ENCODE measurements at places on chromosomes 2 and 18. TPM values are rescaled to one million over a fixed set of nuclear protein-coding genes. Genes with fewer than 3 reads are reported as not detected.

DNA sequence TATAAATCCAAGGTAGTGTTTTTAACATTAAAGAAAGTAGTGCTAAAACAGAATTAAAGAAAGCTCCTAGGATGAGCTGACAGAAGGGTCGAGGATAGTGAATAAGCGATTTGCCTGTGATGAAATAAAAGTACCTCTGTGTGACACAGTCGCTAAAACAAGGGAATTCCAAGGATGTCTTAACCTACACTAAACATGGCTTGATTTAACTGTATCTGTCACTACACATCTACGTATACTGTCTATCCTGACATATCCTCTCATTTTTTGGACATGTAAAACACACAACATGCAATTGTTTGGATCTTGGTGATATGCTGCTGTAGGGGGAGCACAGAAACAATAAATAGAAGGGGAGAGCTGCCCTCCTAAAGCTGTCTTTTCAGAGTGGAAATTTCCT lies 580.8 kb upstream of the SLC8A1 start:
- no peaks in the 10 kb centered on the region for H3K4me1 ChIP-seq
- peak; percentile 14 for DNase-seq
- no peak overlapping the region for H3K27ac ChIP-seq
- no peaks in the 10 kb centered on the region for H3K27me3 ChIP-seq
- no peak overlapping the region for H3K4me3 ChIP-seq

- H3K4me1 ChIP-seq: no peaks in the 10 kb centered on the region
- no peak overlapping the region for H3K4me3 ChIP-seq
- H3K27me3 ChIP-seq: no peaks in the 10 kb centered on the region
- no peak overlapping the region for H3K27ac ChIP-seq
- peak; percentile 15 for DNase-seq
Observed at GRCh38 chr18:62802523-62802922, 87.2 kb downstream of the PHLPP1 start.

DNA sequence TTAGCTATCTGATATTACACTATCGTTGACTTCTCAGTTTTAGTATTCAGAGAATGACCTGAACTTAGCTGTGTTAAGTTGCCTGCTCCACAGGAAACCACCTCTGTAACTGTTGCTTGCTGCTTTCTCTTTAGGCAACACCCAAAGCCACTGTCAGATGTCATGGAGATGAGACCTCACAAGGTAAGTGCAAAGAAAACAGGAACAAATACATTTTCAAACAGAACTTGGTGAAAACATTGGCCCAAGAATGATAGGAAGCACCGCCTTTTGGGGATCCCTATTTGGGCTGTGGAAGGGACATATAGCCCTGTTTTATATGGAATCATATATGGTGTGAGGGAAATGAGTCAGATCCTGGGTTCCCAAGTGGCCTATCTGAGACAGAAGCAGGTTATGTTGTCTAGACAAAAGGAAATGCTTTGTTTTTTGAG lies 143.4 kb downstream of the UBE2E3 start:
- peak; percentile 7 for DNase-seq
- H3K4me1 ChIP-seq: no peaks in the 10 kb centered on the region
- no peak overlapping the region for H3K27ac ChIP-seq
- H3K36me3 ChIP-seq: no peaks in the 10 kb centered on the region

GRCh38 chr2:67917332-67918054 lies 145.3 kb downstream of the C1D start:
- H3K4me1 ChIP-seq: no peaks in the 10 kb centered on the region
- no peak for DNase-seq
- H3K36me3 ChIP-seq: no peaks in the 10 kb centered on the region
- H3K4me3 ChIP-seq: no peak overlapping the region
- peaks cover 3% of the 10 kb centered on the region for H3K27me3 ChIP-seq
- H3K27ac ChIP-seq: no peak overlapping the region

GRCh38 chr2:14125624-14126293 lies 506.8 kb upstream of the LRATD1 start:
- H3K4me1 ChIP-seq: no peaks in the 10 kb centered on the region
- H3K4me3 ChIP-seq: no peak overlapping the region
- peak; percentile 89 for DNase-seq

DNA sequence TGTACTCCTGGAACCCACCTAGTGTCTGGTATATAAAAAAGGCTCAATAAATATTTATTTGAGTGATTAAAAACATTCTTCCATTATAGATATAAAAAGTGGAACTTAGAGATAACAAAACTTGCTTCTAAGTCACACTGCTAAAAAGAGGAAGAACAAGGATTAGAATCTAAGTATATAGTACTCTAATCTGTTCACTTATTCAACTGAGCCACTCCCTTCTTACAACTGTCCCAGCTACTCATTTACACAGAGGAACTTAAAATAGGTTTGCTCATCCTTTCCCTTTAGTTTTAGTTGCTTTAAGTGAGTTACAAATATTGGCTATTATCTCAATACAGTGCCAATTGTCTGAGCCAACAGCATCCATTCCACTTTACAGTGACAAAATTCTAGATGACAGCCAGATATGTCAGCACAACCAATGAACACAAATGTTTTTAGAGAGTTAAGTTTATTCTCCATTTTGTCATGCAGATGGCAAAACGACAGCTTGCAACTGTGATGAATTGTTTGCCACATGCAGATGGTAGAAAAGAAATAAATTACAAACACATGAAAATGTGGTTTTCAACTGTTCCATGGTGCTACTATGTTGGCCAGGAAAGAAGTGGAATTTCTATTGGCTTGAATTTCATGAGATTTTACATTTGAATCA lies 280.7 kb upstream of the ZC3H15 start:
- no peaks in the 10 kb centered on the region for H3K27me3 ChIP-seq
- H3K4me1 ChIP-seq: no peaks in the 10 kb centered on the region
- DNase-seq: peak; percentile 86
- peak overlapping the region; percentile 17 for H3K27ac ChIP-seq
- H3K4me3 ChIP-seq: no peak overlapping the region
- H3K36me3 ChIP-seq: no peaks in the 10 kb centered on the region

DNA sequence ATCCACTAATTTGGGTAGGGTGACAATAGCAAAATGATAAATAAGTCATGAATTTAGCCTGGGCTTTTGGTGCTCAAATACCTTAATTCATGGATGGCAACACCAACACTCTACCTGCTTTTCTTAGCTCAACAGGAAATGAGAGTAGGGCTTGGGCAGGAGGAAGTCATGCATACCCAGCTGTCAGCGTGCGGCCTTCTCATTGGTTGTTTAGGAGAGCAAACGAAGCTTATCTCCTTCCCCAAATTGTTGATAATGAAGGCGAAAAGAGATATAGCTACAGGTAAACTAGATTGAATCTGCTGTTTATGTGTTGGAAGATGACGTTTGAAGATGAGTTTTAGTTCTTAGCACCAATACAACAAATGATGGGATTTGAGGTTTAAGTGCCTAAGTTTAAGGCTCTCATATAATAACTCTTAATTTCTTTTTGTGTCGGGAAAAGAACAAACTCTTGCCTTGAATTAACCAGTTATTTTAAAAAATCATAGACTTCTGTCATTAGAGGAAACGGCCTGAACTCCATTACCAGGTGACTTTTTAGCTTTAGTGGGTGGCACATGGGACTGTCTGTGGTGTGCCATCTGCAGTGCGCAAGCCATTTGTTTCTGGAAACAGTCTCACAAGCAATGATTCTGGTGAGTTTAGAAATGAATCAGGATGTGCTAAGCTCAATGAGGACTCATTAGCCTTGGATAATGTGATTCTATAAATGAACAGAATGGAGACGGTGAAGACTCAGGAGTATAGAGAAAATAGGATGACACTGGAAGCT lies 19.8 kb downstream of the MAP4K4 start:
- peaks cover 10% of the 10 kb centered on the region for H3K4me1 ChIP-seq
- no peaks in the 10 kb centered on the region for H3K27me3 ChIP-seq
- no peak overlapping the region for H3K4me3 ChIP-seq
- no peak for DNase-seq
- no peaks in the 10 kb centered on the region for H3K36me3 ChIP-seq

- H3K36me3 ChIP-seq: peaks cover 3% of the 10 kb centered on the region
- DNase-seq: no peak
- H3K4me1 ChIP-seq: no peaks in the 10 kb centered on the region
- no peaks in the 10 kb centered on the region for H3K27me3 ChIP-seq
Observed at GRCh38 chr18:2602844-2603243, 31.5 kb downstream of the NDC80 start.

DNA sequence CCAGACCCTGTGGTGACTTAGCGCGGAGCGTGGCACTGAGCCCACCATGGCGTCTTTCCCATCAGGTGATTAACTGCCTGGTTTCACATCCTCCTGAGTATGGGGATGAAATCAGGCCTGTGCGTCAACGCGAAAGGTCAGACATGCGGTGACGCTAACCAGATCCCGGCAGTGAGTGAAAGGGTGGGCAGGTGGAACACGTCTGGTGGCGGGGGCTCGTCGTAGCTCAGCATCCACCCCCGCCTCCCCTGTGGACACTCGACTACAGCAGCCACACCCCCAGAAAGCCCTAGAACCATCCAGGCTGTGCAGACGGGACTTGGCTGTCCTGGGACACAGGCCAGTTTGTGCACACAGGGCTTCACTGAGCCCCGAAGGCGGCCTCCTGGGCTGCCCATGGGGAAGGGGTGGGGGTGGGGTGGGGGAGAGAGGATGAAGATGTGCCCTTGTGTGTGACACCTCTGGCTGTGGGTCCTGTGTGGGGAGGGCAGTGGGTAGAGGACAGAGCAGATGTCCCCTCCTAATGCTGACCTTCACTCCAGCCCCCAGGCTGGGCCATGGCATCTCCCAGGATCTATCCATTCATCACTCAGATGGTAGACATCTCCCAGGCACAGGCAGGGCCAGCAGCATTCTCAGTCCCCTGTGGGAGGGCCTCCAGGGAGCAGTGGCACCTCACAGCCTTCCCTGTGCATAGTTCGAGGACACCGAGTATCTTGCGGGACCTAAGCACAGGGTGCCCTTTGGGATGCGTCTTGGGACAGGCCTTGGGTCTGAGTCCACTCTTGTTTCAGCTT lies 27.5 kb downstream of the RAMP1 start:
- no peaks in the 10 kb centered on the region for H3K36me3 ChIP-seq
- H3K4me1 ChIP-seq: peaks cover 29% of the 10 kb centered on the region
- H3K27me3 ChIP-seq: peaks cover 2% of the 10 kb centered on the region
- DNase-seq: peak; percentile 40

GRCh38 chr2:102070058-102070642 lies 72.4 kb upstream of the IL1R1 start:
- peaks cover 2% of the 10 kb centered on the region for H3K27me3 ChIP-seq
- no peak overlapping the region for H3K4me3 ChIP-seq
- peak; percentile 96 for DNase-seq

DNA sequence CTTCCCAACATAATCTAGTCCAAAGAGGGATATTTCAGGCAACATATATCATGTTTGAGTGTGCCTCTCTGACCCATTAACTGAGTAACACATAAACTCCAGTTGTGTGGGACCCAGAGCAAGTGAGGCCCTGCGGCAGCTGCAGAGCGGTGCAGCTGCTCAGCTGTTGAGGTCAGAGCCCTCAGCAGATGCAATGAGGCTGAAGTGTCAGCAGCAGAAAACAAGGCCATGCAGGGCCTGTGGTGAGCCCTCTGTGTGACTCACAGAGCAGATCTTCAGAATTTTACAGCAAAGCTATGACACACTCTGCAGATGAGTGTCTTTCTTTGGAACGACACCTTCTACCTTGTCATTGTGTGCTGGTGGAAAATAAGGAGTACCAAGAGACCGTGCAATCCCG lies 168.5 kb downstream of the CBLN2 start:
- peak; percentile 86 for DNase-seq
- H3K27ac ChIP-seq: peak overlapping the region; percentile 74
- H3K4me1 ChIP-seq: peaks cover 13% of the 10 kb centered on the region
- H3K36me3 ChIP-seq: no peaks in the 10 kb centered on the region
- H3K4me3 ChIP-seq: no peak overlapping the region

GRCh38 chr18:48781163-48781987 lies 169.4 kb downstream of the SMAD7 start:
- peak overlapping the region; percentile 85 for H3K27ac ChIP-seq
- H3K36me3 ChIP-seq: peaks cover 12% of the 10 kb centered on the region
- peak; percentile 73 for DNase-seq
- H3K27me3 ChIP-seq: no peaks in the 10 kb centered on the region
- H3K4me3 ChIP-seq: peak overlapping the region; percentile 2
- H3K4me1 ChIP-seq: peaks cover 66% of the 10 kb centered on the region

DNA sequence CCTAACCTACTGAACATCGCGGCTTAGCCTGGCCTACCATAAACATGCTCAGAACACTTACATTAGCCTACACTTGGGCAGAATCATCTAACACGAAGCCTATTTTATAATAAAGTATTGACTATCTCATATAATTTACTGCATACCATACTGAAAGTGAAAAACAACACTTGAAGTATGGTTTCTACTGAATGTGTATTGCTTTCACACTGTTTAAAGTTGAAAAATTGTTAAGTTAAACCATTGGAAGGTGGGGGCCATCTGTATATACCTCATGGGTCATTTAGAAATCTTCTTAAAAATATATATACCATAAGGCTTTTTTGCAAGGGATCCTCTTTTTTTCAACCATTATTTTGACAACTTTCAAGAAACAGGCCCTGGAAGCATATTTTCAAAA lies 16.5 kb downstream of the RNF149 start:
- H3K27me3 ChIP-seq: no peaks in the 10 kb centered on the region
- DNase-seq: no peak
- no peaks in the 10 kb centered on the region for H3K4me1 ChIP-seq
- H3K27ac ChIP-seq: no peak overlapping the region
- H3K36me3 ChIP-seq: peaks cover 18% of the 10 kb centered on the region

DNA sequence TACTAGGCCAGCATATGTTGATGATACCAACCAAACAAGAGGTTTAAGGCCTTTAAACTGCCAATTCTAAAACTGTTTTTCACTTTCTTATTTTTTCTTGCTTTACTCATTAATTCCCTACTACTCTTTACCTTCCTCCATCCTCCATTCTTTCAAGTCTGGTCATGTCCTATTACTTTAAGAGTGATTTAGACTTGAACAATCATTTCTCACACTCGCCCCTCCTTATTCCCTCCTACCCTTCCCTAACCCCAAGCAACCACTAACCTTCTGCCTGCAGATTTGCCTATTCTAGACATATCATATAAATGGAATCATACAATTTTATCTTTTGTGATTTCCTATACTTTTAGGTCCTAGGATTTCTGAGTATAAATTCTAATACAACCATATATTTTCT lies 127.7 kb downstream of the USP34 start:
- DNase-seq: no peak
- no peak overlapping the region for H3K27ac ChIP-seq
- H3K36me3 ChIP-seq: peaks cover 20% of the 10 kb centered on the region
- H3K4me3 ChIP-seq: no peak overlapping the region
- H3K4me1 ChIP-seq: no peaks in the 10 kb centered on the region

DNA sequence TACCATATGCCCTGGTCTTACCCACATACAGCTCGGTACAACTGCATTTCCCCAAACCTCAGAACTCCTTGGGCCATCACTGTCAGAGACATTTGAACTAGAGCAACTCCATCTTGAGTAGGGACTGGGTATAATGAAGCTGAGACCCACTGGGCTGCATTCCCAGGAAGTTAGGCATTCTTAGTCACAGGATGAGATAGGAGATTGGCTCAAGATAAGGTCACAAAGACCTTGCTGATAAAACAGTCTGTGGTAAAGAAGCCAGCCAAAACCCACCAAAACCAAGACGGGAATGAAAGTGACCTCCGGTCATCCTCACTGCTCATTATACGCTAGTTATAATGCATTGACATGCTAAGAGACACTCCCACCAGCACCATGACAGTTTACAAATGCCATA lies 131.3 kb downstream of the PIK3C3 start:
- H3K4me1 ChIP-seq: no peaks in the 10 kb centered on the region
- H3K36me3 ChIP-seq: peaks cover 2% of the 10 kb centered on the region
- no peak overlapping the region for H3K27ac ChIP-seq
- H3K4me3 ChIP-seq: no peak overlapping the region

TMEM17 gene
- 1.3 TPM for total RNA-seq

ADGRF3 gene
- 0.31 TPM for total RNA-seq

RUFY4 gene
- total RNA-seq: 0.27 TPM

CDH19 gene
- 2.3 TPM for total RNA-seq

MRO gene
- 0.22 TPM for total RNA-seq

KYNU gene
- 0.84 TPM for total RNA-seq
